Activated CD4-positive, alpha-beta T cell treated with anti-CD3 and anti-CD28 coated beads, Interleukin-10, Interleukin-2, amounts not matched to agents 100 ng/mL and 50 ng/mL, durations not matched to agents 16 hours and 8 hours (primary cell): ENCODE measurements at places on chromosomes 6 and 20.

GRCh38 chr6:4788953-4789584 is 12.9 kb downstream of the CDYL start:
- DNase-seq: no peak

DNA sequence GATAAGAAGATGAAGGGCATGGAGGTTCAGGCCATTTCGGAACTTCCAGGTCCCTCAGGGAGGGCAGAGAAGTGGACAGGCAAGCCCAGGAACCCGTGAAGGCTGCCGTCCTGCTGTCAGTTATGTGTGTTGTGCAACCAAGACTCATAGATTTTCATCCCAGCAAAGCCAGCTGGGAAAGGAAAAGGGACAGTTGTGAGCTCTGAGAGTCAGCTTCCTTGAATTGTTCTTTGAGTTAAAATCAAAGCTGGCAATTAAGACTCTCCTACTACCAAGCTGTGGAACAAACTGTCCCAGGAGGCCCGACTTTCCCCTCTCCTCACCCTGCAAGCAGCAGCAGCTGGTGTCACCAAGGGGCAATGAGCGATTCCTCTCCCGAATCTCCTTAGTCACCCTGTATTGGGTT is 46.3 kb upstream of the IYD start:
- no peak for DNase-seq

DNA sequence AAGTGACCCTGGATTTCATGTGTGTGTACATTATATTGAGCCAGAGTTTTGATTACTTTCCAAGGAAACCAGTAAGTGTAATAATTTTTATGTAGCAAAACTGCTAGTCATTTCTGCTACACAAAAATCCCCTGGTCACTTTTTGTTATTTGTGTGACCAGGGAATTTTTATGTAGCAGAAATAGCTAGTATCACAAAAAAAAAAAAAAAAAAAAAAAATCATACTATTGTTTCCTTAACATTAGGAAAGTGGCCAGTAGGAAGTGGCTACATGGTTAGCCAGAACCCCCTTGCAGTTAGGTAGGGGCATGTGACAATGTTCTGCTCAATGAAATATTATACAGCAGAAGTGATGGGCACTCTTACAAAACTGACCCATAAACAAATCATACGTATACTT is 434.0 kb upstream of the BTBD3 start:
- no peak for DNase-seq

- DNase-seq: no peak
These were observed 200.8 kb upstream of the PDE10A start for GRCh38 chr6:165863801-165864200.

- no peak for DNase-seq
These were observed 158.7 kb upstream of the PDE10A start for GRCh38 chr6:165821754-165822153.
